Umbilical cord (tissue), 2 donors: ENCODE measurements at places on chromosomes 11 and 22.

DNA sequence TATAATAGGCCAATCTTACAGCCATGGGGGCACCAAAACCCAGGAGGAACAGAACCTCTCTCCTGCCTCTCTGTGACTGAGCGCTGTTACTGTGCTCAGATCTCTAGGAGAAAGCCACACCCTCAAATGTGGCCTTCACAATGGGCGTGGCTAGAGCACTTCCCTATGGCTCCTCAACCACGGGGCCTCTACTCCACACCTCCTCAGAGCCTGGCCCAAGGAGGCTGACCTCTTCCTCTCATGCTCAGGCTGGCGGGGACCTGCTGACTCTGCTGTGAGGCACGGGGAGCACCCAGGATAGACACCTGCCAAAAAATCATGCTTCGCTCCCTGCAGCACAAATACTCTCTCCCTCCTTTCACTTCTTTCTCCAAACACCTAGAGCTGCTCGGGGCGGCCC is 41.0 kb downstream of the C11orf58 start:
- no peak for DNase-seq

GRCh38 chr22:32882774-32883530 is 81.4 kb downstream of the TIMP3 start:
- DNase-seq = peak; percentile 57

GRCh38 chr22:45786726-45787125 is 115.1 kb downstream of the ATXN10 start:
- DNase-seq = no peak

- no peak for DNase-seq
Measured at GRCh38 chr11:71269603-71270511, 17.5 kb upstream of the SHANK2 start.

DNA sequence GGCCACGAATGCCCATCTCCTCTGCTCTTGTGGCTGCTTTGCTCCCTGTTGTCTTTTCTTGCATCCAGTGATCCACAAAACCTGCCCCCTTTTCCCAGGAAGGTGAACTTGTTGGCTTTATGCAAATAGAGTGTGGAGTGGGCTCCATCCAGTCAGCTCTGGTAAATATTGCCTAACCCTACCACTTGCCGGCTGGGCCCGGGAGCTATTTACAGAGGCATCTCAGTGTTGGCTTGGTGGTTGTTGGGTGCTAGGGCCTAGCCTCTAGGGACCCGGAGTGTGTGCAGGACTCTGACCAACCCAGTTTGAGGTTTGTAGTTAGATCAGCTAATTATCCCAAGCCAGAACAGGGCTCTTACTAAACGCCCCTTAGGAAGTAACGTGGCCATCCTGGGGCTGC is 40.8 kb upstream of the TLCD5 start:
- DNase-seq = no peak

GRCh38 chr11:11788063-11788710 is 53.6 kb upstream of the USP47 start:
- no peak for DNase-seq

DNA sequence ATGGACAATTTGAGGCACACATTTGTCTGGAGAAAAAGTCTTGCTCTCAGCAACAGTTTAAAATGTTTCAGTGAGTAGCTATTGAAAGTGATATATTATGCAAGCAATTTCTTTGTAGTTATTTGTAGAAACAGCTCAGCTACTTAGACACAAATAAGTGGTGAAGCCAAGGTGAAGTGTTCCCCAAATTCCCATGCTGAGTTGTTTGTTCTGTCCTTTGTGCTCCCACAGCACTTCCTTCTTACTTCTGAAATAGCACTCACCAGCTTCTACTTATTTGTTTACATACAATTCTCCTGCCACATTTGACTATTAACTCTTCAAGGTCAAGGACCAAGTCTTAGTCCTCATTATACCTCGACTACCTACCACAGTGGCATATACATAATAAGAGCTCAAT is 638.6 kb upstream of the LRRC4C start:
- DNase-seq = no peak

DNA sequence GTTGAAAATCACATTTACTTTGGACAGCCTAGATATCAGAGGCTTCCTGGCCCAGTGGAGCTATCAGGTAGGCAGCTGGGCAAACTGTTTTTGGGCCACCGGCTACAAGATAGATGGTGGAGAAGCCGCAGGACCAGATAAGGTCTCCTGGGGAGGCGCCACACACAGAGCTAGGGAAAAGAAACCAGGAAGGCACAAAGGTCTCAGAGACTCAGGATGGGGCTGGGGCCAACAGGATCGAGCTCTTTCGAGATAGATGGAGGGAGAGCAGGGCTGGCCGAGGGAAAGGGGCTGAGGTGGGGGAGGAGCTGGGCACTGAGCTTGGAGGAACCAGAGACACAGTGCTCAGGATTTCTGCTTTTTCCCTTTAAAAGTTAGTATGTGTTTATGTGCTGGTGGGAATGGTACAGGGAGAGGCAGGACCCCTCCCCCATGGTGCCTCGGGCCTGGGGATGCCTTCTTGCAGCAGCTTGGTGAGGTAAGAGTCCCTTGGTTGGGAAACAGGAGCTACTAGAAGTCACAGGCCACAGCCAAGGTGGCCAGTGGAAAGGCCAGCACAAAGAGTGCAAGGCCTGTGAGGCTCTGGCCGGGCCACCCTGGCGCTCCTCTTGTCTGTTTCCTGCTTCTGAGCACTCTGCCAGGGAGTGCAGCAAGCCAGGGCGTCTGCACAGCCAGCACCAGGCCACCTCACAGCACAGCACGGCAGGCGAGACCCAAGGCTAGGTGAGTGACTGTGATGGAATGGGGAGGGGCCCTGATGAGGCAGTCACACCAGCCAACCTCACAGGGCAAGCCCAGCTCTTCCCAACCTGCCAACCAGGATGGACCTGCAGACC is 11.5 kb upstream of the NAP1L4 start:
- no peak for DNase-seq

DNA sequence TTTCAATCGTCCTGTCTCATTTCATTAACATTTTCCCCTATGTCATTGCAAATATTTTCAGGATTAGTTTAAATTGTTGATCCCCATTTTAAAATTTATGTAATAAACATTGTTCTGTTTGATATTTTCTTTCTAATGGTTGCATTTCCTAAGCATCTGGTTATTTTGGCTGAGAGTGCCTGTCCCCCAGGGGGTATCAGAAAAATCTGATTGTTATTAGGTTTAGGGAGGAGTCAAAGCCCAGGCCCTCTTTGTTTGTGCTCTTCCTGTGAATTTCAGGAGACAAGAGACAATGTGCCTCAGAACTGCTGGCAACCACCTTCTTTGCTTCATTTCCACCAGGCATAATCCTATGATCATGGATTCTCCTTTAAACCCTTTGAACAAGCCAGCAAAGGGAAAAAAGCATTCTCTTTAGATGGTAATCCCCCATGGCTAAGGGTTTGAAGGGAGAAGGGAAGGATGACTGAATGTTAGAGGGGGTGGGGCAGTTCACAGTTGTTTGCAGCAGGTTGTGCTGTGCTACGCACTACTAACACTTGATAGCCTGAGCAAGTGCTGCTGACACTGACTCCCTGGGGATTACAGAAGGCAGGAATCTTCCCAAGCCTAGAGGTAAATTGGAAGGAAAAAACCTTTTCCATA is 462.4 kb upstream of the LRRC4C start:
- DNase-seq = no peak

DNA sequence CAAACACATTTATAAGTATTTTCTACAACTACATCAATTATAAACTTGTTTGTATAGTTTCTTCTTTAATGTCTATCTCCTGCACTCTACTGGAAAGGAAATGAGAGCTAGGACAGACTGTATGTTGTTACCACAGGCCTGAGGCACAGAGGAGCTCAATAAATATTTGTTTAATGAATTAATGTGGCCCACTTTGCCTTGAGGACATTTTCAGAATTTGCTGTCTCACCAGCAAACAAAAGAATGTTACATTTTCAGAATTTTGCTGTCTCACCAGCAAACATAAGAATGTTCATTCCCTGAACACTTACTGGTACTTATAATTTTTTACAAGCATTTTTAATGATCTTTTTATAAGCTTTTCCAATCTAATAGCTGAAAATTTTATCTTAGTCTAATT is 41.9 kb upstream of the WNT7B start:
- DNase-seq = no peak

DNA sequence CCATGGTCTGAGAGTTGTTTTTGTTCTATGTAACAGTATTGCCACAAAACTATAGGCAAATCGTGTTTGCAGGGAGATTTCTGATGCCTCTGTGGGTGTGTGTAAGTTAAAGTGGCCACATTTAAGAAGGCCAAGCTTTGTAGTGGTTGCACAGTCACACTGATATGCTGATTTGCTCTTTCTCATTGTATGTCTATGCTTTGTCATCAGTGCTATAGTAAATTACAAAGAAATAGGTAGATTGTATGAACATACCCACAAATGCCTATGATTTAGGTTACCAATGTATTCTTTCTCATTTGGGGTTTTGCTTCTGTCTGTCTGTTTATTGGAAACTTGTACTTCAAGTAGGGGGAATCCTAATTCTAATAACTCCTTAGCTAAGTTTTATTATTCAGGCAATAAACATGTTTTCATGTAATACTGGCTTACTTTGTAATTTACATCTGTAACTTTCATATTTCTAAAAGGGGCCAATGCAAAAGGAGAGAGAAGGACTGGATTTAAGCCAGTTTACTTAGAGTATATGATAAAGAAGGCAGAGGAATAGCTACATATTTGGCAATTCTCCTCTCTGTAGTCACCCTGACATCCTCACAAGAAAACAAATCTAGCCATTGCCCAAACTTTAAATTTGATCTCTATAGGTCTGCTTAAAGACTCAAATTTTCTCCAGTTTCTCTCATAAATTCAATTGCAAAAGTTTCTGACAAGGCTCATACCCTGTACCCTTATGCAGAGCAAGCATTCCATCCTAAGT is 2.0 kb downstream of the FIBIN start:
- DNase-seq = peak; percentile 60

GRCh38 chr22:43850529-43850928 is 11.8 kb downstream of the SULT4A1 start:
- DNase-seq = no peak

DNA sequence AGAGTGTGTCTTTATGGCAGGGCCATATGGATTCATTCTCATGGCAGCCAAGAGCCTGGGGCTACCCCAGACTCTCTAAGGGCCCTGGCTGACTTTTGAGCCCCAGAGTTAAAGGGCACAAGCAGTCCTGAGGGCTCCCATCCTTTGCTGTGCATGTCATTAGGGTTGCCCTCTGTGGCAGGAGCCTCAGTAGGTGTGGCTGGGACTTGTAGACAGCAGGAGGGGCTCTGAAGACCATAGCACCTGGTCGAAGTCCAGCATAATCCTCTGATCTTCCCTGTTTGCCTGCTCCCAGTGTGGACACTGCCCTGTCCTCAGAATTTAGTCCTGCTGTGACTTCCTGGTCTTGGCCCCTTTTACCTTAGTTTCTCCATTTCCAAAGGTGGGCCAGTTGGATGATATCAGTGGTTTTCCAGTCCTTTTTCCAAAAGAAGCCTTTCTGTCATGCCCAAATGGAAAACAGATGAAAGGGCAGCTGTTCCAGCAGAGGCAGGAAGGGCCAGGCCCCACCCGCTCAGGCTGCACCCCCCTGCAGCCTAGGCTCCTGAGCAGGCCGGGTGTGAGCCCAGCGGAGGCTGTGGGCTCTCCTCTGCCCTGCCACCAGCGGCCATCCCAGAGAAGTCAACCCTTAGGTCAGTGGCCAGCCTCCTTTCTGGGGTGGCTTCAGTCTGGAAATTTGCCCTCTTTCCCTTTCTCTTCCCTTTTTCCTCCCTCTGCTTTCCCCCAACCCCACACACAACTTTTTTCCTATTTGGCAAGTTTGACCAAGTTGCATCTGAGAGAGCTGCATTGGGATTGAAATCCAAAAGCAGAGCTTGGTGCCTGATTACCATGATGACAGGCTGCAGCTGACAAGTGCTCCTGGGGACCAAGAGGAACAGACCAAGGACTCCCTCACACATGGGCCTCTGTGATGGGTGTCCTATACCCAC is 32.8 kb upstream of the SUSD2 start:
- no peak for DNase-seq

GRCh38 chr11:970319-970871 is 44.7 kb downstream of the AP2A2 start:
- no peak for DNase-seq

- no peak for DNase-seq
Measured at GRCh38 chr11:73783483-73784020, 4.1 kb upstream of the MRPL48 start.

DNA sequence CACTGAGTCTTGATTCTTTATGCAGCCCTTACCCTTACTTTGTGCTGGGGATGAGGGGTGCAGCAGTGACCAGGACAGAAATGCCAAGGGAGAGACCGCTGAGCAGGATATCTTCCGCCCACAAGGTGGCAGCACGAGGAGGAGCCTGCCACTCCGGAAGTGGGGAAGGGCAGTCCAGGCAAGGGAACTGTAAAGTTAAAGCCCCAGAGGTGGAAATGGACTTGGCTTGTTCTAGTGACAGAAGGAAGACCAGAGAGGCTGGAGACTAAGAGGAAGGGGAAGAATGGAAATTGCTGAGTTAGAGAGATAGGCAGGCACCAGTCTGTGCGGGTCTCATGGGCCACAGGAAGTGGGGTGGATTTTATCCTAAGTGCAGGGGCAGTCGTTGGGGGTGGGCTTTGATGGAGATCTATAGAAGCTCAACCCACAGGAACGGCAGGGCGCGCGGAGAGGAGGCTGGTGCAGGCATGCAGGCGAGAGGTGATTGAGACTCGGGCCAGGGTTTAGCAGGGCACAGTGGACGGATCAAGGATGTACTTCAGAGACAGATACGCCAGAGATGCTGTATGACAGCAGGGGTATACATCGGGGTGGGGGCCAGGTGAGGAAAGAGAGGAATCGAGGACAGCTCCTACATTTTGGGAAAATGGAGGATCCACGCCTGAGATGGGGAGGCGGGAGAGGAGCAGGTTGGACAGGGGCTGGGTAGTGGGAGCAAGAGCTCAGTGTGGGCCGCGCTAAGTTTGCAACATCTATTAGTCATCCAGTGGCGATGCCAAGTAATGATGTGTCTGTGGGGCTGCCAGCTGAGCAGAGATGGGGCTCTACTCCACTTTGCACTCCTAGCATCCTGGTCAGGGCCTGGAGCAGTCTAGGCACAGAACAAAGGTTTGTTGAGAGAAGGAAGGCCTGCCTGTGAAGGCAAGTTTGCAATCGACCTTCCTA is 3.3 kb upstream of the GRK2 start:
- peak; percentile 84 for DNase-seq

DNA sequence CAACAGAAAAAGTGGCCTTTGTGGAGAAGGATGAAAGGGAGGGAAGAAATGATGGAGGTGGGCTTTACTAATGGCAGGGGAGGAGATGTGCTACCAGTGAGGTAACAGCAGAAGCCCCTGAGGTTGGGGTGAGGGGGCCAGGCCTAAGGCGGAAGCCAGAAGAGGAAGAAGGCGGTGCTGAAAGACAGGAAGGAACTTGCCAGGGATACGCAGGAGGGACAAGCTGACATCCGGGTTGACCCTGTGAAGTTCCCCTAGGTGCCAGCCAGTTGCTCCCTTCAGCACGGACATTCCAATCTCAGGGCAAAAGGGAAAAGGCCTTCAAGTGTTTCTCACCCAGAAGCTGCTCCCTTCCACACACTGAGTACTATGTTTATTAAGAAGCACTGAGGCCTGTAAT is 2.3 kb upstream of the TIRAP start:
- DNase-seq = no peak

- DNase-seq = no peak
Measured at GRCh38 chr22:35072925-35073324, 7.0 kb downstream of the ISX start.

- no peak for DNase-seq
Measured at GRCh38 chr11:18461909-18462308, 6.3 kb downstream of the LDHAL6A start.

GRCh38 chr11:36467012-36467411 is 43.1 kb downstream of the TRAF6 start:
- DNase-seq = no peak

- DNase-seq = no peak
Measured at GRCh38 chr11:46452918-46453517, 61.4 kb upstream of the CHRM4 start.
